ENCODE measurements at places on chromosomes 13 and 19. TPM values are rescaled to one million over a fixed set of nuclear protein-coding genes. Genes with fewer than 3 reads are reported as not detected.
A peak's percentile ranks its signal among the peaks of the same experiment; 100 is the strongest.

- no peak for DNase-seq
Observed at GRCh38 chr19:20964798-20965197, 41.7 kb downstream of the ZNF85 start.

DNA sequence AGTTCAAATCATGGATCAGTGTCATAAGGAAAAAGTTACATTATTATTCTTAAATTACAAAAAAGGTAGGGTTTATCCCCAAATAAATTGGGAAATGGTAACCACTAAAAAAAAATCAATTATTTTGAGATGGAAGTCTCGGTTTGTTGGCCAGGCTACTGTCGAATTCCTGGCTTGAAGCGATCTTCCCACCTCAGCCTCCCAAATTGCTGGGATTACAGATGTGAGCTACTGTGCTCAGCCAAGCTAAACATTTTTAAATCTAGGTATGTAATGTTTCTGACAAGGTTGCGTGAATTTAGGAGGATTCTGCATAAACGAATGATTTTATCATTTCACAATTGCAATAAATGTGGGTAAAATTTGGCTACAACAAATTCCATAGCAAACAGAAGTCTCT lies 2.0 kb downstream of the NAA16 start:
- DNase-seq: no peak

GRCh38 chr19:11359421-11359820 lies 4.2 kb downstream of the PLPPR2 start:
- DNase-seq: no peak

GRCh38 chr19:14102102-14102696 lies 11.6 kb upstream of the SAMD1 start:
- peak; percentile 40 for DNase-seq

GRCh38 chr19:29841559-29842367 lies 30.0 kb downstream of the CCNE1 start:
- peak; percentile 65 for DNase-seq

- DNase-seq: no peak
Observed at GRCh38 chr13:59301174-59301567, 862.6 kb downstream of the DIAPH3 start.

DNA sequence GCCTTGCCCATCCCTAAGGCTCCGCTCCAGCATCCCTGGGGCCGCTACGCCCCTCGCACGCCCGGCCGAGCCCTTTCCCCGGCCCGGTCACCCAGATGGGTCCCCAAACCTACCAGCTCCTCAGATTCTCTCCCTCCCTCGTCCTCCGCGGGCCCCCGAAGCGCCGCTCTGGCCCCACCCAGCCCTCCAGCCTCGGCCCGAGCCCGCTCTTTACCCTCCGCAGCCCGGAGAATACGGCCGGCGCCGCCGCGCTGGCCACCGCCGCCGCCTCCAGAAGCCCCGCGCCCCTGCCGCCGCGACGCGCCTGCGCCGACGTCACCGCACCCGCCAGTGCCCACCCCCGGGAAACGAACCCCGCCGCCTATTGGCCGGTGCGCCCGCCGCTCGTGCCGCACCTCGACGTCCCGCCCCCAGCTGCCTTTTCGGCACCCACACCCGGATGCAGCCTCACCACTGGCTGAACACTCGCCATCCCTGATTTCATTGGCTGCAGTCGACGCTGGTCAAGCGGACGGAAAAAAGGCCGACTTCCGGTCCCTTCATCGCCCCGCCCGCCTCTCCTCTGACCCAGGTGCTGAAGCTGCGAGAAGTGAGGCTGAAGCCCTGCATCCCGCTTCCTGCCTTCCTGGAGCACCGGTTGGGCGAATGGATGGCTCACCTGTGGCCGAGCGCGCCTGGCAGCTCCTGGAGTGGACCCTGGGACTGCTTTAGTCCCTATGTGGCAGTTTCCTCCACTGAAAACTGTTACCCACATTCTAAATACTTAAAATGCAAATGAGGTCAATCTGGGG lies at the start of gene DAPK3:
Gene DAPK3 (minus strand): TSS at position 292 of the 791 bp plus-strand sequence. CDS start 1,364 bp downstream, outside the sequence.
- peak; percentile 98 for DNase-seq

DNA sequence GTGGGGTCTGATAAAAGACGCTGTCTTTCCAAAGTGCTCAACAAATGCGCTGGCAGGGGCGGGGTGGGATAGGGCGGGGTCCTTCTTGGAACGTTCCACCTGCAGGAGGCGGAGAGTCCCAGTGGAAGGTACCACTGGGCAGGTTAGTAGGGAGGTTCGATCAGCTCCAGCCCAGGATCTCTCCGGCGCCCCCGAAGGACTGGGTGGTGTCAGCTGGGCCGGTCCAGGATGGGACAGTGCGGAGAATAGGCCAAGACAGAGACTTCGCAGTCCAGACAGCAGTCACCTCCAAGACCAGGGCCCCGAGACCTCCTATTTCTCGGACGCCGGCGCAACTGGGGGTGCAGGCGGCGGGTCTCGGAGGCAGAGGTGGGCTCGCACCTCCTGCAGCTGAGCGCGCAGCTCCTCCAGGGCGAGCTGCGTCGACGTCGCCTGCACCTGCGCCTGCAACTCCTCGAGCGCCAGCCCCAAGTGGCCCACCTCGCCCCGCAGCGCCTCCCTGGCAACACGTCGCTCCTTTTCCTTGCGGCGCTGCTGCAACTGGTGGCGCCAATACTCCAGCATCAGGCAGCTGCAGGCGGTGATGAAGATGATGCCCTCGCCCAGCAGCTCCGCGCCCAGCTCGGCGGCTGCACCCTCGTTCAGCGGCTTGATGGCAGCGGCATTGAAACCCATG lies 21.6 kb downstream of the VASP start:
- DNase-seq: no peak

GRCh38 chr19:10168386-10168948 lies 26.3 kb downstream of the DNMT1 start:
- no peak for DNase-seq

- peak; percentile 12 for DNase-seq
Observed at GRCh38 chr19:33476151-33476707, 45.4 kb downstream of the PEPD start.

DNA sequence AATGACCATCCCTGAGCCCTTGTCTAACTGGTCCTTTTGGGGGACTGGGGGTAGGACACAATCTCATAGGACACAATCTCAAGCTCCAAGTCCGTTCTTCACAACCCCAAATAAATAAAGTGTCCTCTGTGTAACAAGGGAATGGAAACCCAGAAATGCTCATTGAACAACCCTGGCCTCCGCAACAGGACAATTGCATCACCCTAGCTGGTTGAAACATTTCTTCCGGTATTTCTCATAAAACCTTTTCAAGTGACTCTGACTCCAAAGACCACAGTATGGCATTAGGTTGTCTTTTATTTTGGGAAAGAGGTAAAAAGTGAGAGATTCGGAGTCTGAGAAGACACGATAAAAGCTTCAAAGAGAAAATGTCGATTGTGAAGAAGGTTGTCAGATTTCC lies 186.6 kb downstream of the ZNF536 start:
- DNase-seq: no peak

DNA sequence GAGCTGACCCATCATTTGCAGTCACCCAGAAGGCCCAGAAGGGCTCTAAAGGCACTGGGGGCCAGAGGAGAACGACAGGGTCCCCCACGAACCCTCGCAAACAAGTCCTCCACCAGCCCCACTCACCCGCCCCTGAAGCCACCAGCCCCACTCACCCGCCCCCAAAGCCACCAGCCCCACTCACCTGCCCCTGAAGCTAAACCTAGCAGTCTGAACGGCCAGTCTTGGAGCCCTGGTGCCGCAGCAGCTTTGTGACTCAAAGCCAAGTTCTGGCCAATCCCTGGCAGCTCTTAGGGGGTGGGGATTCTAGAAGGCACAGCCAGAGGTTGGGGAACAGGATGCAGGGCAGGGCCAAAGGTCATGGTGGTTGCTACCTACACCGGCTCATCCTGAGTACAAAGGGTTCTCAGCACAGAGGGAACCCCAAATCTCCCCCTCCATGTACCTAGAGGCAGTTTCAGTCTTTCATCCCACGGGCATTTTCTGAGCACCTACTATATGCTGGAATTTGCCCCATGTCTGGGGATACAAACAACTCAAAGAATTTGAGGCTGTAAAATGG lies at the start of gene IQCN:
Gene IQCN (minus strand): TSS at position 234 of the 562 bp plus-strand sequence. CDS start 4,974 bp downstream, outside the sequence.
- peak; percentile 74 for DNase-seq

- peak; percentile 68 for DNase-seq
Observed at GRCh38 chr13:50650592-50651504, 192.6 kb downstream of the DLEU7 start.

DNA sequence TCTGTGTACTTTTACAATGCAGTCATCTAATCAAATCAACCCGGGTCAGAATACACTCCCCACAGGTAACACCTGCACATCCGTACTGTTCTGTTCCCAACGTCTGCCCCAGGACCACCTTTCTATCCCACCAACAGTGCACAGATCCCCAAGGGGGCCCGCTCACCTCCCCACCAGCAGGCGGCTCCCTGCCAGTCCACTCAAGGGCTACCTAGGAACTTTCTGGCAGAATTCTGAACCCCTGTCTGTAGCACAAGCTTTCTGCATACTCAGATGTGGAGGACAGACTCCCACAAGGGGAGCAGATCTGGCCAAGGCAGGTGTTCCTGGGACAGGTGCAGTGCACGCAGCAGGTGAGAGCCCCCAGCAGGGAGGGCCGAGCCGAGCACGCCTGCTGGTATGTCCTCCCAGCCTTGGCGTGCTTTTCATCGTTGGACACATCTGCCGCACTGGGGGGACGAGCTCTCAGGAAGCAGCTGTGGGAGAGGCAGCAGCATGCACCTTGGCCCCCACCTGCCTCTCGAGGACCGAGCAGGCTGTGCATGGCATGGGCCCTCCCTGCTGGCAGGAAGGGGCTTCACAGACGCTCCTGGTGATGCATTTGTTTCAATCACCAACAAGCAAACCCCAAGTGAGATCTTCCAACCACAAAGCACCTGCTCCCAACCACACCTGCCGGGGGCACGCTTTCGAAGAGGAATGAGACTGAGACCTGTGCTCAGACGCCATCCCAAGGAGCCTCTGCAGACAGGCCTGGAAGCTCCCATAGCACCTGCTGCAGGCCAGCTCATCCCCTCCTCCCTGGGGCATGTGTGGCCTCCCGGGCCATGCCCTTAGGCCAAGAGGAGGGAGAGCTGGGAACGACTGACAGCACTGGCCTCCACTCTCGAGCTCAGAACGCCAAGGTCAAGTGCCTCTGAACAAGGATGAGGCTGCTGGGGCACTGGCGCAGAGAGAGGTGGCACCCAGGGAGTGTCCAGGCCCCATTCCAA lies 35.9 kb downstream of the RAB20 start:
- DNase-seq: no peak

DNA sequence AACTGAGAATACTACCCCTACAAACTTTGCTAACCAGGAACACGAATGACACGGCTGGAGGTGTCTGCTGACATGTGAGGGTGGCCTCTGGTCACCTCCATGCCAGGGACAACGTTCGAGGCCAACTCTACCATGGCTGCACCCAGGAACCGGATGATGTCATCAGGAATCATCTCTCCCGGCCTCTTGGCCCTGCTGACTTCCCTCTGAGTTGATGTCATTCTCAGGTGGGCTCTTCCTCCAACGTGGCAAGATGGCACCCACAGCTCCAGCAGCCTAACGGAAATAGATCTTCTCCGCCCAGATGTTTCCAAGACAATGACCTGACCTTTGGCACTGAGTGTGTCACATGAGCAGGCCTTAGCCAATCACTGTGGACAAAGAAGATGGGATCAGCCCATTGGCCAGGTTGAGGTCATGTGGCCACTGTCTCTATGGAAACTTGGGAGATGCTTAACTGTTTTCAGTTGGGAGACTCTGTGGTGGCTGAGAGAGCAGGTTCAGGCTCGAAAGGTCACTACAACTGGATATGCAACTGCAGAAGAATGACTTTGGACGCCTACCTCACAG lies 15.0 kb downstream of the MBD3L2B start:
- peak; percentile 12 for DNase-seq

DNA sequence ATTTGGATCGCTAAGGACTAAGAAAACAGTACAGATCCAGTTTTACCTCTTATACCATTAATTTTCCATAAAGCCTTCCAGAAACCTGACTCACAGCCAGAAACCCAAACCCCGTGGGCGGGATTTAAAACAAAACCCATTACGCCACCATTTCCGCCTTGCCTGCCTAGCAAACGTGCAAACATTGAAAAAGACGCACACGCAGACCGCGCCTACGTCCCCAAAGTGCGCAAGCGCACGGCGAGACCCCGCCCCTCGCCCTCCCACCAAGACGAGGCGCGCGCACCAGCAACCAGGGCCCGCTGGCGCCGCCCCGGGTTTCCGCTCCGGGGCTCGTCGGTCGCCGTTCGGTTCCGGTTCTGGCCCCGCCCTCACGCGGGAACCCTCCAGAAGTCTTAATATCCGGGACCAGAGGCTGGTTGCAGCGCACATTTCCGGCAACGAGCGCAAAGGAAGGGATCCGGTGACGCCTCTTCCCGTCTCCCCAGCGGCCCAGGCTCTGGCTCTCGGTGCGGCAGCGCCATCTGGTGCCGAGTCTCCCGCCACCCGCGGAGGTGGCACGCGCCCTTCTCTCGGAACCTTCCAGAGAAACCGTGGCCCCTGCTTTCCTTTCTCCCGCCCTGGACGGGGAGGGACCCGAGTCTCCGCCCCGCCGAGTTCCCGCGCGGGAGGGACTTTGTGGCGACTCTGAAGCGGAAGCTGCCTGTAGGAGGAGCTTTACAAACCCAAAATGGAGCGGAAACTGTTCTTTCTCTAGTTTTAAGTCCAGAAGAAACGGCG lies 256.9 kb upstream of the STARD13 start:
- peak; percentile 97 for DNase-seq

Gene SIX5
- 8.7 TPM for total RNA-seq

Gene PEX11G
- total RNA-seq: 0.74 TPM

Gene GNG7
- not detected for total RNA-seq

All from M059J (cell line).